ENCODE measurements at places on chromosomes 1 and 21.

GRCh38 chr1:220425852-220426251 lies 102.1 kb upstream of the MARK1 start:
- DNase-seq, result no peak

- no peak for DNase-seq
Measured at GRCh38 chr1:21941370-21941769, 4.3 kb upstream of the HSPG2 start.

- no peak for DNase-seq
Measured at GRCh38 chr1:235872270-235872669, 5.6 kb upstream of the LYST start.

DNA sequence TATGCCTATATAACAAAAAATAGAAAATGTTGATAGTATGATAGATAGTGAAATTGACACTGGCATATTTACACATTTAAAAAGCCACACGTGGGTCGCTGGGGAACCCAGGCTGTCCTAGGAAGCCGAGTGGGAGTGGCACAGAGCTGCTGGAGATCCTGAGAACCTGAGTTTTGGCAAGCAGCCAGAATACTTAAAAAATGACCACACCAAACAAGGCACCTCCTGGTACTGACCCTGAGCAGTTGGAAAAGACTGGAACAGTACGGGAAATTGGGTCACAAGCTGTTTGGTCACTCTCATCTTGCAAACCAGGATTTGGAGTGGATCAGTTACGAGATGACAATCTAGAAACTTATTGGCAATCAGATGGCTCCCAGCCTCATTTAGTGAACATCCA lies 111.5 kb downstream of the ZFYVE9 start:
- DNase-seq, result no peak

GRCh38 chr1:67937651-67938050 lies 104.4 kb upstream of the GNG12 start:
- no peak for DNase-seq

- DNase-seq, result no peak
Measured at GRCh38 chr1:63813829-63814277, 40.0 kb downstream of the ROR1 start.

DNA sequence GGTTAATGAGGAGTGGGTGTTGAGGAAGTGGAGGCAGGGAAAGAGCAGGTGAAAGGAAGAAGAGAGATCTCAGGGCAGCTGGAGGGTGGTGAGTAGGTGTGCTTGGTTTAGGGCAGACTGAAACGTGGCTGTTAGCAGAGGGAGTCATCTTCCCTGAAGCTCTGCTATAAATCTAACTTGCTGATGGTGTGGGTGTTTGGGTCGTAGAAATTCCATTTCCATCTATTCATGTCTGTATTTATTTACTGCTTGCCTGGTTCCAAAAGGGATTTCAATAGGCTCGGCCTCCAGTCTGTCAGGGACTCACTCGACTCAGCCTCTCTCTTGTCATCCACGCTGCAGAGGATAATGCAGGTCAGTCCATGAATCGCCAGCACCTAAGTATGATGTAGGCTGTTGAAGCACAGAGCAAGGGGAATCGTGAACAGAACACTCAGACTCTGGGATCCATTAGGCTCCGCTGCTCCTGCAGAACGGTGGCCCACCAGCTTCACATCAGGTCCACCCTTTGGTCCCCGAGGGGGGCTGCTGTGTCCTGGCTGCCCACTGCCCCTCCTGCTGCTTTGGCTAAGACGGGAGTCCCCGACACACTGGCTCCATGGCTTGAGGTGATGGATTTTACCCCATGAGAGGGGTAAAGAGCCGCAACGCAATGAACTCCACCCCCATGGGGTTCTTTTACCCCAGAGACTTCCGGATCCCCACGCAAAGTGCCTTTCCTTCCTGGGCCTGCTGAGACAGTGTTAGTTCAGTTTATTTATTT lies 156.2 kb downstream of the RHOU start:
- no peak for DNase-seq

GRCh38 chr1:202615501-202616354 lies 94.5 kb downstream of the SYT2 start:
- DNase-seq, result no peak

DNA sequence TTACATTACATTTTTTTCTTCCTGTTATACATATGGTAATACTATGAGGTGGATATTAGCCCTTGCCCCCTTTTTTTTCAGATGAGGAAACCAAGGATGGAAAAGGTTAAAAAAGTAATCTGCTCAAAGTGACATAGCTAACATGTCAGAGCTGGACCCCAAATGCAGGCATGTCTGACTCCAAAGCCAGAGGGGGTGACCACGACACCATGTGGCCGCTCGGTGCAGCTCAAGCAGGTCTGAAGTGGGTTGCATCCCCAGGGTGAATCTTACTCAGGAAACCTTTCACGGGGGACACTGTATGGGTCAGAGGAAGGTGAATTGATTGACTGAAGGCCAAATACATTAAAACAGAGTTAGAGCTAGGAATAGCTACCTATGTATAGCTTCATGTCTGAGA lies 34.8 kb downstream of the CD34 start:
- no peak for DNase-seq

DNA sequence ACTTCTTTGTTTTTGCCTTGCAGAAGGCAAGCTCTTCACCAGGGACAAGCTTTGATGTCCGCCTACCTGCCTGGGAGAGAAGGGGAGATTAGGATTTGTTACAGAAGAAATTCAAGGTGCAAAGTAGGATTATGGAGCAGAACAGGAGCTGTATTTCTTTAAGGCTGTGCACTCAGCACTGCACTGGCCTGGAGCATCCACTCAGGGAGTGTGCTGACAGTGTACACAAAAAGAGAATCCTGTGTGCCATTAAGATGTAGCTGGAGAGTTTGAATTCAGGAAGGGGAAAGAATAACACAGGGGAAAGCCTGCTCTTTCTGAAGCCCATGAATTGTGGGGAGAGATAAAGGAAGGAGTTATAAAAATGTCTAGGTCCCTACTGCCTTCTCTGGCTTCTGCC lies 137.7 kb upstream of the ETS2 start:
- no peak for DNase-seq

DNA sequence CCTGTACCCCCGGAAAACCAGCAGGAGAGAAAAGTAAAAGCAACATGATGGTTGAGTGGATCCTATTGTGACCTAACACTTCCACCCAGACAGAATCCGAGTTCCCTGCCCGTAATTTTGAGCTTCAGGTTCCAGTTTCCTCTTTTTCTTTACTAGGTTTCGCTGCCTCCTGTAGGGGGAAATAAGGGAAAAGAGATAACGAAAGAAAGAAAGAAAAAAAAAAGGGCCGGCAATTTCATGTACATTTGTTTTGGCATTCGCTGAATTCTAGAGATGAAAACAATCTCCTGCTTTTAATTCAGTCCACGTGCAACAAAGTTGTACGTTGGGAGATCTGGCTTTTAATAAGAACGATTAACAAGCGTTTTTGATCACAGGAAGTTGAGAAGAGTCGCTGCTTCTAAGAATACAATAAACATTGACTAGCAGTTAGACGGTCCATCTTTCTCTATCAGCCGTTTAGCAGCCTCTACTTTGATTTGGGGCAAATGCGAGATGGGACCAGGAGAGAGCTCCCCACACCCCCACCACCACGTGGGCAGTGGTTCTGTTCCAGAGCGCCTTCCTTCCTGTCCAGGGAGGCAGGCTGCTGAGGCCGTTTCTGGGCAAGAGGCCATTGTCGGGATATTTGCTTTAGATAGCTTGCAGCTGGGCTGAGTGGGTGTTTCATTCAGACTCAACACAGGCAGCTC lies 155.9 kb upstream of the RUNX1 start:
- DNase-seq, result no peak
